ENCODE measurements at places on chromosomes 11 and 22.

DNA sequence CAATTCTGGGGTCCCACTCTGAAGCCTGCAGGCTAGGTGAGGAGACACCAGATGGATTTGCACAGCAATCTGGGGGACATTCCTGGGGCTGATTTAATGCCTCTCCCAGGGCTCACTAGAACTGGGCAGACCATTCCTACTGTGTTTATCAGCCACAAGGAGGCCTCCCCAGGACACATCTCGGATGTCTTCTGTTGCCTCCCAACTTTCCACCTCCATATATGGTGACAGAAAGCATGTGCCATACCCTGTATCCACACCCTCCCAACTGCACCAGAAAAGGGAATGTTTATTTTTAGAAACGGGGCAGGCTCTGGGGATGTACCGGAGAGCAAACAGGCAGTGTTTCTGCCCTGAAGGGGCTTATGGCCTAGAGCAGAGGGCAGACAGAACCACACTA lies 181.8 kb downstream of the CSNK2A3 start:
- DNase-seq = no peak

- DNase-seq = no peak
Measured at GRCh38 chr11:66302656-66303055, 11.0 kb downstream of the TMEM151A start.

DNA sequence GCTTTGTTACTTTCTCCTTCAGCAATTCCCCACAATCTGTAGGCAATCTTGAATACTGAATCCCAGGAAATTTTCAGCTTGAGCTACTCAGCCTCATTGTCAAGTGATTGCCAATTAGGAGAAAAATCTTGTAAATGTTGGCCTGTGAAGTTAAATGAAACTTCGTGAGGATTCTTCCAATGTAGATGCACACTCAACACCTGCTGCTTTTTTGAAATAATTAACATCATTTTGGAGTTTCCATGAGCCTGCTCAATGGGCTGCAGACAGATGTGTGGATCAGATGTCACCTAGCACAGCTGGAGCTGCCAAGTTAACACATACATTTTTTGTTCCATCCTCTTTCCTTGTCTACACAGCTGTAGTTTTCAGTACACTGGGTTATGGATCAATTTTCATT lies 645.6 kb upstream of the LUZP2 start:
- DNase-seq = no peak

- DNase-seq = no peak
Measured at GRCh38 chr11:60150279-60150678, 32.6 kb downstream of the MS4A6A start.

- no peak for DNase-seq
Measured at GRCh38 chr11:47478651-47479329, 29.9 kb upstream of the RAPSN start.

- no peak for DNase-seq
Measured at GRCh38 chr11:59776210-59777066, 21.3 kb downstream of the STX3 start.

GRCh38 chr22:41330169-41330568 lies 28.8 kb downstream of the ZC3H7B start:
- DNase-seq = no peak

- DNase-seq = no peak
Measured at GRCh38 chr11:77060234-77060633, 6.5 kb upstream of the CAPN5 start.

DNA sequence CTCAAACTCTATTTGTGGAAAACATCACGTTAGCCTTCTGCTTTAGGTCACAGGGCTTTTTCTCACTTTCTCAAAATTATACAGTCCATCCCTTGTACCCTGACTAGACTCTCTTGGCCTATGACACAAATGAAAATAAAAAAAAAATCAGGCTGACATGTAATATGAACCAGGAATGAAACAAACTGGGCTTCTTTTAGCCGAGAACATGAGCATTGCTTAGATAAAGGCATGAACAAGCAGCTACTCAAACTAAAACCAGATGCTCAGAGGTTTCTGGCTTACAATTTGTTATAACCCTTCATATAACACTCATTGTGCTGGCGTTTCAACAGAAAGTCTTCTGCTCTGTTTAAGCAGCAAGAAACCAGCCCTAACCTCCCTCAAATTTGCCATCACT lies 265.5 kb upstream of the NARS2 start:
- DNase-seq = no peak

GRCh38 chr11:75371949-75372876 lies 20.8 kb upstream of the ARRB1 start:
- DNase-seq = no peak

GRCh38 chr11:116500947-116501602 lies 271.7 kb downstream of the BUD13 start:
- DNase-seq = no peak

- DNase-seq = no peak
Measured at GRCh38 chr22:25690798-25691197, 51.2 kb upstream of the MYO18B start.

DNA sequence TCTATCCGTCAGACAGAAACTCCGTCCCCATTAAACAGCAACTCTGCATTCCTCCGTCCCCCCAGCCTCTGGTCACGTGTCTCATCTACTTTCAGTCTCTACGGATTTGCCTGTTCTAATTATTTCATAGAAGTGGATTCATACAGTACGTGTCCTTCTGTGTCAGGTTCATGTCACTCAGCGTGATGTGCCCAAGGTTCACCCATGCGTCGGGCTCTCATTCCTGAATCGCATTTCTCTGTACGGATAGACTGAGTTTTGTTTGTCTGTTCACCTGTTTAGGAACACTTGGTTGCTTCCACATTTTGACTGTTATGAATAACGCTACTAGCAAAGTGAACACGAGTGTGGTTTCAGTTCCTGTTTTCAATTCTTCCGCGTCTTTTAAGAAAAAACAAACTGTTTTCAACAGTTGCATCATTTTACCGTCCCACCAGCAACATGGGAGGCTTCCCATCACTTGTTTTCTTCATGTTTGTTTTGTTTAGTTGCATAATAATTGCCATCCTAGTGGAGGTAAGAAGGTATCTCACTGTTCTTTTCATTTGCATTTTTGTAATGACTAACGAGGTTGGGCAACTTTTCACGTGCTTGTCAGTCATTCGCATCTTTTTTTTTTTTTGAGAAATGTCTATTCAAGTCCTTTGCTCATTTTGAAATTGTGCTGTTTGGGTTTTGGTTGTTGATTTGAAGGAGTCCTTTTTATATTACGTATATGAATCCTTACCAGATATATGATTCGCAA lies 8.9 kb upstream of the NLRP6 start:
- no peak for DNase-seq

- no peak for DNase-seq
Measured at GRCh38 chr11:134640536-134640935, 228.5 kb upstream of the B3GAT1 start.

- no peak for DNase-seq
Measured at GRCh38 chr11:44842220-44842619, 108.5 kb downstream of the TP53I11 start.

DNA sequence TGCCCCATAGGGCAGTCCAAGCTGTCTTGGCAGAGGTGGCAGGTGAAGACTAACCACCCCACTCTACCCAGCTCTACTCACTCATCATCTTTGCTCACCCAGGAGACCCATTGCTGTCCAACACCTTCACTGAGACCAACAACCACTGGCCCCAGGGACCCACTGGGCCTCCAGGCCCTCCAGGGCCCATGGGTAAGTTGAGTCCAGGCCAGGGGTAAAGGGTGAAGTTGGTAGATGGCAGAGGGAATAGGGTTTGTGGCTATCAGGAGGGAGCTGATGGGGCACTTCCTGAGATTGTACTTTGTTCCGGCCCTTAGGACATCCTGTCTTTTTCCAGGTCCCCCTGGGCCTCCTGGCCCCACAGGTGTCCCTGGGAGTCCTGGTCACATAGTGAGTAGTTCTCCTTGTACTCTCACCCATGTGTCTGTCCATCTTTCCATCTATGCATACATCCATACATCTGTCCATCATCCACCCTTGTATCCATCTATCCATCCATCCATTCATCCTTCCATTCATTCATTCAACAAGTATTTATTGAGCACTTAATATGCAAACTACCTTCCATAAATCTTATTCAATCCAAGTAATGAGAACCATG lies 27.7 kb downstream of the EMID1 start:
- DNase-seq = no peak

- DNase-seq = no peak
Measured at GRCh38 chr11:839875-840617, 2.3 kb downstream of the POLR2L start.

GRCh38 chr11:132047167-132047566 lies 676.8 kb downstream of the NTM start:
- DNase-seq = no peak

DNA sequence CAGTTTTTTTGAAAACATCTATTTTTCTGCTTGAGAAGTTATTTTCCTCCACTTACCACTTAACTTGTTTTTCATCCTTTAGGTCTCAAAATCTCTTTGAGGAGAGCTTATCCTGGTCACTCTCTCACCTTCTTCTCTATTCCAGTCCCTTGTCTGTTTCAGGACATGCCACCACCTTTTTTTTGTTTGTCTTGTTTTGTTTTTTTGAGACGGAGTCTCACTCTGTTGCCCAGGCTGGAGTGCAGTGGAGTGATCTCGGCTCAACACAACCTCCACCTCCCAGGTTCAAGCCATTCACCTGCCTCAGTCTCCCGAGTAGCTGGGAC lies 4.6 kb upstream of the BCL2L13 start:
- DNase-seq = no peak

GRCh38 chr22:38739300-38740055 lies 16.3 kb downstream of the SUN2 start:
- DNase-seq = no peak

DNA sequence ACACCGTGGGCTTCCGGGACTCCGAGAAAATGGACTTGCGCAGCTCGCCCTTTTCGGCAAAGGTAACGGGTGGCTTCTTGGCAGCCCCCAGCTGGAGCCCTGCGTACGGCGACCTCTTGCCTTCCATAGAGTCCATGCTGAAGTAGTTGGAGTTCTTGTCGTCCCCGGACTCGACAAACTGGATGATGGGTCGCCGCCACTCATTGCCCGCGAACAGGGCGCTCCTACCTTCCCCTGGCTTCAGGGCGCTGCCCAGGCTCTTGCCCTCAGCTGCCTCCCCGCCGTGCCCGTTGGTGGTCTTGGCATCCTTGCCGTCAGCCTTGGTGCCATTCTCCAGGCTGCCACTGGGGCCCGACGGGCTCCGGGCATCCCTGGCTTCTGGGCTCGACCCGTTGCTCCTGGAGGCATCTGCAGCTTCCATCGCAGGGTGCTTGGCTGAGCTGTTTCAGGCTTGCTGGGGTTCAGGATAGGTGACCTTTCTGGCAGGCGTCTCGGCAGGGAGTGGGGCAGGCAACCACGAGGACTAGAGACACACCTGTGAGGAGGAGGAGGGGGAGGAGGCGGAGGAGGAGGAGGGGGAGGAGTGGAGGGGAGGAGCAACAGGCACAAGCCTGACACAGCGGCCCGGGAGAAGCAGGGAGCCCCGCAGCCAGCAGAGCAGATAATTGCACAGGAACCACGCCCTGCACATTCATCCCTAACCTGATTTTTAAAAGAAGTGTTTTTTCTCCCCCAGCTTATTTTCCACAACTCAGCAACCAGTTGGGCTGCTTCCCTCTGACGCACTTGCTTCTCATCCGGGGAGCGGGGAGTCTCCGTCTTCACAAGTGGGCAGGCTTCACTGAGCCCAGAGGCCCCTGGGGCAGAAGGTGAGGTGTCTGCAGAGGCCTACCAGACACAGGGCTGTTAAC lies at the start of gene TRIM29:
Gene TRIM29, minus strand, starts transcription at position 503 of the 911 bp plus-strand sequence. Its CDS starts 82 bp downstream, at position 421.
- no peak for DNase-seq

All from GM18507 (cell line).